ENCODE measurements at places on chromosomes 4 and X.

- DNase-seq: no peak
- H3K36me3 ChIP-seq: no peaks in the 10 kb centered on the region
- H3K27ac ChIP-seq: no peak overlapping the region
- no peak overlapping the region for H3K4me3 ChIP-seq
- no peaks in the 10 kb centered on the region for H3K27me3 ChIP-seq
Observed at GRCh38 chr4:71133491-71133890, 140.0 kb downstream of the DCK start.

- DNase-seq: no peak
- H3K4me1 ChIP-seq: no peaks in the 10 kb centered on the region
- no peak overlapping the region for H3K27ac ChIP-seq
- H3K27me3 ChIP-seq: no peaks in the 10 kb centered on the region
- no peak overlapping the region for H3K4me3 ChIP-seq
- H3K36me3 ChIP-seq: no peaks in the 10 kb centered on the region
Observed at GRCh38 chr4:68954126-68954525, 2.5 kb upstream of the UGT2A3 start.

DNA sequence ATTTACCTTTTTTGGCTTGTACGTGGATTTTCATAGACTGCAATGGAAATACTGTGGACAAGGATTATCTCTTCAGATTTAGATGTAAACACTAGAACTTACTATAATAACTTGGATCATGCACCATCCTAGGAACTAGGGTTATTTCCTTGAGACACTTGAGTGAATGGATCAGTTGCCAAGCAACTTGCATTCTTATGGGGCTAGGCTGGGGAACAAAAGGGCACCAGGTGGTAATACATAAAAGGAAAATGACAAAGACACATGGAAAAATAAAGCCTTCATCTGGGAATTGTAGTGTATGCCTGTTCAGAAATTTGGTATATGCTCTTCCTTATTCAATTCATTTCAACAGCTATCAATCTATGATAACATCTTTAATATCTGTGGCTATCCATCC lies 247.1 kb downstream of the SPRY1 start:
- no peaks in the 10 kb centered on the region for H3K27me3 ChIP-seq
- no peaks in the 10 kb centered on the region for H3K36me3 ChIP-seq

DNA sequence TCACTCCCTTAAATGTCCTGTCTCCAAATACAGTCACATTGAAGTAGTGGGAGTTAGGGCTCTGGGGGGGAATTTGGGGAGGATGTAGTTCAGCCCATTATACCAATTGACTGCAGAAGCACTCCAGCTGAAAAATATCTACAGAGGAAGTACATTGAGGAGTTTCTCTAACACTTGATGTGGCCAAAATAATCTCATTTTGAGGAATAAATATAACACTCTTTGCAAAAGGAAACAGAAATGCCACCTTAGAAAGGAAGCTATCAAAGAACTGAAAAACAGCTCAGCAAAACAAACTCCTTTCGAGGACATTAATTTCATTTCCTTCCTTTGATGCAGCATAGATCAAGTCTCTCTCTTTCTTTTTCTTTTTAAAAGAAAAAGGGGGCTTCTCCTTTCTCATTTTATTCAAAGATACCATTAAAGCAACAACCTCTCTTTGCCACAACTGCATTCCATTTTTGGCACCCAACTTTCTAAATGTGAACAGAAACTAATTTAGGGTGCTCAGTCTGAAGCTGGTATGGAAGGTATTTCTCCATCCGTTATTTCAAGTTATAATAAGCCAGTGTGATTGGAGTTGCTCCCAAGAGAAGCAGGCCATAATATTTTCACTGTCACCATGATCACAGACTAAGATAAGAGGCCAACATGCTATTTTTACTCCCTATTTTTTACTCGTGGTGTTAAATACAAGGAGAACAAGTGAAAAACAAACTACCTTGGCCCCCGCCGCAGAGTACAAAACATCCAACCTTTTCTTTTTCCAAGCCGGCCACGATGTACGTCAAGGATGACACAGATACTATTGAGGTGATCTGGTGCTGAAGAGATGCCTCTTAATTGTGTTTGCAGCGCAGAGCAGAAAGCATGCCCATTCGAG lies 230.4 kb upstream of the GATB start:
- DNase-seq: peak; percentile 49
- peak overlapping the region; percentile 14 for H3K27ac ChIP-seq
- H3K4me1 ChIP-seq: peaks cover 57% of the 10 kb centered on the region
- no peaks in the 10 kb centered on the region for H3K27me3 ChIP-seq

DNA sequence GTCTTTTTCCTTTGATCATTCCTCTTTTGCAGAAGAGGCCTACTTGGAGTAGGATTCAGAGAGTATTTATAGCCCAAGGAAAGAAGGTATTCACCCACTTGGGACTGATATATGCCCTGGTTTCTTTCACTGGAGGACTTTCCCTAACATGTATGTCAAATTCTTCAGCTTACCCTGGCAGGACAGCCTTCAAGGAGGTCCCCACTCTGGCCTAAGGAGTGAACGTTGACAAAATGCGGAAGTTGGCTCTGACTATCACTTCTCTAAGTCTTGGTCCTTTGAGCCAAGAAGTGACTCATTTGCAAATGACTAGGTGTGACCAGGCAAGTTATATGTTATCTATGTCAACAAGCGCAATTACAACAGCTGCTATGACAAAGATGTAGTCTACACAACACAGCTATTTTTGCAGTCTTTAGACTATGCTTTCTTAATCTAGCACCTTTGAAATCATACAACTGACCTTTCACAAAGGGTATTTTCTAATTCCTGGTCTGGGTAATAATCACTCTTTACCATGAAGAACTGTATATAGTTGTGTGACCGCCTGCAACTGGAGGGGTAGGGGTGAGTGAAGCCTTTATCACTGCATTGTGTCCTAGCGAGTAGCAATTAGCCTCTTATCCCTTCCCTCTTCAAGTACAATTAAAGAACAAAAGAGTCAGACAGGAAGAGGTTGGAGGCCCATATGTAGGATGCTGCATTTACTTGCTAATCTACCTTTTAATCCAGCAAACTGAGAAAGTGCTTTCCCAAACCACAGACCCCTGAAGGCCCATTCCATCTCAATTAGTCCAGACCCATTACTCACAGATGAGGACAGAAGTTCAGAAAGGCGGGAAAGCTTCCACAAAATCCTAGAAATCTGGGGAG lies 50.1 kb downstream of the RASGEF1B start:
- H3K36me3 ChIP-seq: no peaks in the 10 kb centered on the region
- H3K4me1 ChIP-seq: no peaks in the 10 kb centered on the region
- no peaks in the 10 kb centered on the region for H3K27me3 ChIP-seq
- DNase-seq: no peak

GRCh38 chr4:94253036-94253435 lies 45.4 kb downstream of the SMARCAD1 start:
- H3K4me1 ChIP-seq: no peaks in the 10 kb centered on the region
- H3K27ac ChIP-seq: no peak overlapping the region
- H3K36me3 ChIP-seq: peaks cover 14% of the 10 kb centered on the region
- no peak overlapping the region for H3K4me3 ChIP-seq

DNA sequence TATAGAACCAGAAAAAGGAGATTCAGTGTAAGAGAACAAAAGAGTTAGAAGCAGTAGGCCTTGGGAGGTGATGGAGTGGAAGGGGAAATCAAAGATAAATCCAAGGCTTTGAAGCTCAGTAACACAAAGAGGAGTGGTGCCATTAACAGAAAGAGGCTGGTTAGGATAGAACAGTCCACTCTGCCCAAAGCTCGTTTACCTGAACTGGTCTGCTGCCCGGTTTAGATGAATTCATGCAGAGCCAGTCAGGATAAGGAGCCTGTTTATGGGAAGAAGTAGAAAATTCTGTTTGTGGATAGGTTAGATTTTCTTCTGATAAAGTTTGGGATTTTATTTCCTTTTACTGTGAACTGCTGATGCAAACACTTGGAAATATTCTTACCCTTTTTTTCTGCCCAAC lies 80.6 kb downstream of the HMGB2 start:
- H3K4me1 ChIP-seq: no peaks in the 10 kb centered on the region
- H3K36me3 ChIP-seq: no peaks in the 10 kb centered on the region
- no peaks in the 10 kb centered on the region for H3K27me3 ChIP-seq
- no peak overlapping the region for H3K27ac ChIP-seq
- no peak for DNase-seq

DNA sequence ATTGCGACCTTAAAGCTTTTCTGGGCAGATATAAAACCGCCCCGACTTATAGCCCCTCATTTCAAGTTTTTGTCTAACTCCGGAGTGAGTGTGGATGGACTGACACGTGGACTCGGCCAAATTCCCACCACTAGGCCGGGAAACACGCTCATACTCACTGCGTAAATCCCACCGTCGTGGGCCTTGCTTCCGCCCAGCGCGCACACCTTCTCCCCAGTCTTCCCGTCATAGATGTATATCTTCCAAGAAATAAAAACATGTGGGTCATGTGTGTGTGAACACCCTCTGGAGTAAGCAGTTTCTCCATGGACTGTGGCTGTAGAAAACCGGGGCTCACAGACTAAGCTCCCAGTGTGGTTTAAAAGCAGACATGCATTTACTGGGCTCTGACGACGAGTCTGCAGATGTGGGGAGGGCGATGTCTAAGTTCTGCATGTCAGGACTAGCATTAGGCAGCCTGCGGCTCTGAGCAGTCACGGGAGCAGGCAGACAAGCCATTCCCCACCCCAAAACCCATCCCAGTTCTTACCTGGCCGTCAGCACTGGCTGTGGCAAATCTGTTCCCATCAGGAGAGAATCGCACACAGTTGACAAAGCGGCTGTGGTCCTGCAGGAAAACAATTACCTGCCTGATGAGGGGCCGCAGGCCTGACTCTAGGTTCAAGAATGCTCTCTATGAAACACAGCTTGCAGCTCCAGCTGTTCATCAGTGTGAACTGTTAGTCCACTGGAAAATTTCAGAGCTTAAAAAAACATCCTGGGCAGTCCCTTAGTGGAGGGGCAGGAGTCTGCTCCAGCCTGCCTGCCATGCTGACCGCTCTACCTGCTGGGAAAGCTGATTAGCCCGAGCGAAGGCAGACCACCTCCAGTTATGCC lies 28.2 kb downstream of the WDR1 start:
- no peak overlapping the region for H3K27ac ChIP-seq
- DNase-seq: no peak
- no peaks in the 10 kb centered on the region for H3K27me3 ChIP-seq
- no peak overlapping the region for H3K4me3 ChIP-seq
- peaks cover 32% of the 10 kb centered on the region for H3K4me1 ChIP-seq

- no peak for DNase-seq
- peaks cover 9% of the 10 kb centered on the region for H3K4me1 ChIP-seq
- no peaks in the 10 kb centered on the region for H3K27me3 ChIP-seq
- H3K36me3 ChIP-seq: no peaks in the 10 kb centered on the region
- H3K27ac ChIP-seq: no peak overlapping the region
- no peak overlapping the region for H3K4me3 ChIP-seq
Observed at GRCh38 chrX:9749146-9749692, 16.4 kb downstream of the GPR143 start.

DNA sequence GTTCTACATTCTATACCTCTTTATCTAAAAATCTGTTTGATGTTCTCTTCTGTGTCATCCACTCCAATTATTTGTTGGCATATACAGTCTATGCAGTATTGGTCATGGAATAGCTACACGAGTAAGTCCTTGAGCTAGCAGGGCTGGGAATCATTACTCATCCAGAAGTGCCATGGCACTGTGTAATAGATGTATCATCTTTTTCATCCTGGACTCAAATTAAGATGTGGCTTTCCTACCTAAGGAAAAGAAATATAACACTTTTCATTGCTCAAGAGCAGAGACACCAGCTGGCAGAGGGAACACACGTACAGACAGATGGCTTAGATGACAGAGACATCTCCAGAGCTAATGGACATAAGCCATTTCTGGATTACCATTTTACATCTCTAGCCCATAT lies 159.8 kb downstream of the FAM13A start:
- H3K36me3 ChIP-seq: no peaks in the 10 kb centered on the region
- H3K27me3 ChIP-seq: no peaks in the 10 kb centered on the region
- no peak overlapping the region for H3K4me3 ChIP-seq
- no peak overlapping the region for H3K27ac ChIP-seq
- H3K4me1 ChIP-seq: no peaks in the 10 kb centered on the region

DNA sequence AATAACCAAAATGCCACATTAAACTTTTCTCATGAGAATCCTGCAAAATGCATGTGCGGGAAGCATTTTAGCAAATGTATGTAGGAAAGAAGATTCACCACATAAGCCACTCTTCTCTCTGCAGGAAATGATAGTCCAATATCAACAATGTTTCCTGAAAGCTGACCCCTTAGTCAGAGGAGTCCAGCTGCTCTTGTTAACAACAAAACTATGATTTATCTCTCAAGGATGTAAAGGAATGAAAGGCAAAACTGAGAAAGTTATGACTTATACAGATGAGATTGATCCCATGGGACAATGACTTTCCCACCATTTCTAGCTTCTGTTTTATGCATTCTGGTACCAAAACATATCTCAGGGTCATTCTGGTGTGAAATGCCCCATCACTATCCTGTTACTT lies 125.0 kb upstream of the EDNRA start:
- no peak overlapping the region for H3K27ac ChIP-seq
- no peaks in the 10 kb centered on the region for H3K36me3 ChIP-seq
- DNase-seq: no peak
- no peak overlapping the region for H3K4me3 ChIP-seq
- H3K27me3 ChIP-seq: no peaks in the 10 kb centered on the region

DNA sequence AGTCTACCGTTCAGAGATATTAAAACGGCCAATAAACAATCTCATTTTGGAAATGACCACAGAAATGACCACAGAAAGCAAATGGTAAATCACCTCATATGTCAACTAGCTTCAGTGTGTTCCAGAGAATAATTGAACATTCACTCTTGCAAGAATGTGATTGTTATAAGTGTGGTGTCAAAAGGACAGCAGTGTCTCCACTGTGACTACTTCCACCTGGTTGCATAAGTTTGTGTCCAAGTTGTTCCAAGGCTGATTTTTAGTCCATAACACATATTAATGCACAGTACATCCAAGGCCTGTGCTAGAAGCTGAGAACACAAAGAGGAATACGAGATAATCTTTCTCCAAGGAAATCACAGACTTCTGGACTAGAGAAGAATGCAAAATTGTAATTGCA lies 37.4 kb upstream of the RNF150 start:
- DNase-seq: no peak
- no peaks in the 10 kb centered on the region for H3K4me1 ChIP-seq
- no peaks in the 10 kb centered on the region for H3K27me3 ChIP-seq
- H3K27ac ChIP-seq: no peak overlapping the region
- no peaks in the 10 kb centered on the region for H3K36me3 ChIP-seq
